HuH-7 (cell line): ENCODE measurements at places on chromosomes 11 and 22.
A peak's percentile ranks its signal among the peaks of the same experiment; 100 is the strongest.

DNA sequence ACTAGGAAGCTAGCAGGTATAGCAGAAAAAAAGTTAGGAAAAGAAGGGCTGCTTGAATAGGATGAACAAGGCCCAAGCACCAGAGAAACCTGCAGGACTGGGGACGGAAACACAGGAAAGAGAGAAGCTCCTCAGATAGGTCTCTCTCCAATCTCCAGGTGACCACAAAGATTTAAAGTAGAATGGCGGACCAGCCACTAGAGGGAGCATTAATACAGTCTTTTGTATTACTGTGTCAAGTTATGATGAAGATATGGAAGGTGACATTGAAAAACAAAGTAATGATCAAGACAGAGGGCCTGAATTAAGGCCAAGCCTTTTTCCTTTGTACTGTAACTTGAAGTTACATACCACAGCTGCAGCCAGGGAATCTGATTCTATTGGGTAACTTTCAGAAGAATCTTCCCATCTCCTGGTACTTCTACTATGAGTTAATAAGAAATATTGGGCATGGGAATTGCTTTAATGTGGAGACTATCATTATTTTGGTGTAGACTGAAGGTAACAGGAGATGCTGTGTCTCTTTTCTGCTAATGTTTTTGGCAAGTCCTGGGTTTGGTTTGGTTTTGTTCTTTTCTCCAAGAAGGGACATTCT is 33.8 kb downstream of the OR2AG2 start:
- DNase-seq = peak; percentile 41

DNA sequence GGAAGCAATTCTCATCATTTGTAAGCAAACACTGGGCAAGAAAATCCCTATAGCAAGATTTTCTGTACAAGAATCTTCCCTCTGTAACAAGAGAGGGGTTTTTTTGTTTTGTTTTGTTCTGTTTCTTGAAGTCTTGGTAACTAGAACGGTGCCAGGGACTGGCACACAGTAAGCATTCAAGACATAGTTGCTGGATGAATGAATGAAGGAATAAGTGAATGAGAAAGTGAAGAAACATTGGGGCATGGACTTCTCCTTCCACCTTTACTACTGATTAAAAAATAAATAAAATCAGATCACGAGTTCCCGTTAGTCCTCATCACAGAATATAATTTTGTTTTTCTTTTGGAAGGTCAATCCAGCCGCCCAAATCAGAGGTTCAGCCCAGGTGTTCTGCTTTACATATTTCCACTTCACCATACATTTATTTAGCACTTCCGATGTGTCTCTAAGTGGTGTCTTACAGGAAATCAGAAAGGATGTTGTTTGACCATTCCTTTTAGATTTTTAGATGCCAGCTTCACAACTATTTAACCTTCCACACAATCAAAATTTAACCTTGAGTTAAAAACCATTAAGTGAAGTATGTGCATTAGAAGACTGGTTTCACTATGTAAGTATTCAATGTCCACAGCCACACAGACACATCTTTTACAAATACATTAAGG is 281.2 kb downstream of the CADM1 start:
- DNase-seq = no peak

- no peak for DNase-seq
These were observed 8.0 kb upstream of the PKNOX2 start for GRCh38 chr11:125156346-125157117.

DNA sequence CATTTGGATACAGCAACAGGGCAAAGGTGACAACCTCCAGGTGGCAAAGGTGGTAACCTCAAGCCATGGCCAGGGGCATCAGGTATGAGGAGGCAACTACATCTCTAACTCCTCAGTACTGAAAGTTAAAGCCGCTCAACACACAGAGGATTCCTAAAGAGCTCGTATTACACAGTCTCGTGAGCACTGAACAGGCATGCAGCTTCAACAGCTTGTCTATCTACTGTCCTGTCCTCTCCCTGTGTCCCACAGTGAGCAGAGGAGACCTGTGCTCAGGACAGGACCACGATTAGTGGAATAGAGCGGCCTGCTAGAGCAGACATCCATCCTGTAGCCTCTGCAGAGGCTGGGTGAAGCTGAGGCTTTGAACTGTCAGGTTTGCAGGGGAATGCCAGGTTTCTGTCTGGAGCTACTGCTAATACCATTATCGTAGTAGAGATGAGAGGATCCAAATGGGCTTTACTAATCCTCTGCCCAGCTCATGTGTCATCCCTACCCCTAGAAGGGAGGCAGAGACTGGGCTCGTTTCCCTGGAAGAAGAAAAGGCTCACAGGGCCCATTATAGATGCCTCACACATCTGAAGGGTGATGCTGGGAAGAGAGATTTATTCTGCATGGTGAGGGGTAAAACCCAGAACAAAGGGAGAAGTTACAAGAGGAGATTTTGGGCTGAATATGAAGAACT is 415.2 kb downstream of the LARGE1 start:
- DNase-seq = no peak

- no peak for DNase-seq
These were observed 195.0 kb downstream of the IGLL1 start for GRCh38 chr22:23384923-23385677.
